ENCODE measurements at places on chromosomes 11 and 22. TPM values are rescaled to one million over a fixed set of nuclear protein-coding genes. Genes with fewer than 3 reads are reported as not detected.
A peak's percentile ranks its signal among the peaks of the same experiment; 100 is the strongest.

DNA sequence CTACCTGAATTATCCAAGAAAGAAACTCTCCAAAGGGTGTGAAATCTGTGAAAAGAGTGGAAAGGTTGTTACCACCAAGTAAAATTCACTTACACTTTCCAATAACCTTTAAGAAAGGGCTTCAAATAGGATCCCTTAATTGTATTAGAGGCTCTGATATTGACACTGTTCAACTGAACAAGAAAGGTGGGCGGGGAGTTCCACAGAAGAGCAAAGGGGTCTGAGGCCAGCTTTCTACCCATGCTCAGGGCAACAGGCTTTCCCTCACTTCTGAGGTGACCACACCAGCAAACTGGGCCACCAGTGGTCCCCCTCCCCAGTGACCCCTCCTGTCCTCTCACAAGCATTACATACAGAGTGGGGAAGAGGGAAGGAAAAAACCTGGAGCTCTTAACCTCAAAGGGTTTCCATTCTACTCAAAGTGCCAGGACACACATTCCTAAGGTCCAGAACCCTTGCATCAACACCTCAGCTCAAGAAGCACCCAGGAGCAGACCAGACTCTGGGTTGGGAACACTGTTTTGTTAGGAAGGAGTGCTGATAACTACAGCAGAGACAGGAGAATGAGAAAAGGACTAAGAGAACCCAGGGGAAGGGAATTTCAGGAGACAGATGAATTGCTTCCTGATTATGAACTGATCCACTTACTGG is 71.6 kb upstream of the AKIP1 start:
- DNase-seq = no peak
- H3K4me1 ChIP-seq = peaks cover 27% of the 10 kb centered on the region
- no peak overlapping the region for H3K4me3 ChIP-seq
- peak overlapping the region; percentile 62 for H3K27ac ChIP-seq
- peaks cover 2% of the 10 kb centered on the region for H3K36me3 ChIP-seq

SOX10 gene
- total RNA-seq = 2.2 TPM

DNA sequence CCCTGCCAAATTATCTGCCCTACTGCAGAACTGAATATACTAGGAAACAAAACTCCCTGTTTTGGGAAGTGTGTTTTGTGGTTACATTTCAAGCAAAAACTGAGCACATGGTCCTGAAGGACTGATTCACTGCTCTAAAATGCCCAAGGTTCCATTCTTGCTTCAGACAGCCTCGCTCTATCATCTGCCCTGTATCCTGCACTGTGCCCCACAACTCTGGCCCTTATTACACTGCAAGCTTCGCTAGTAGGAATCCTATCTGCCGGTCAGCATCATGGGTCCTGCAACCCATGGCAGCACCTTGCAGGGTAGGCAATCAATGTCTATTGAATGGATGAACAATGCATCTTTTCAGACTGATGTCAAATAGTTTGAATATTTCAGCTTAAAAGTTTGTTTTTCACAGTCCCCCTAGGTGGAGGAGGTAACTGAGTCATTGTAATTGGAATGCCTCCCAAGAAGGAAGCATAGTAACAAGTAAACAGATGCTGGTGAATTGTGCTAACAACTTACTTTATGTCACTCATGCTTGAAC is 21.3 kb downstream of the LAYN start:
- no peak for DNase-seq
- no peak overlapping the region for H3K4me3 ChIP-seq
- H3K4me1 ChIP-seq = no peaks in the 10 kb centered on the region
- no peaks in the 10 kb centered on the region for H3K27me3 ChIP-seq
- H3K27ac ChIP-seq = no peak overlapping the region

ST14 gene
- total RNA-seq = 0.35 TPM

CDK2AP2 gene
- 7.9 TPM for total RNA-seq

LMNTD2 gene
- total RNA-seq = 0.22 TPM

DNA sequence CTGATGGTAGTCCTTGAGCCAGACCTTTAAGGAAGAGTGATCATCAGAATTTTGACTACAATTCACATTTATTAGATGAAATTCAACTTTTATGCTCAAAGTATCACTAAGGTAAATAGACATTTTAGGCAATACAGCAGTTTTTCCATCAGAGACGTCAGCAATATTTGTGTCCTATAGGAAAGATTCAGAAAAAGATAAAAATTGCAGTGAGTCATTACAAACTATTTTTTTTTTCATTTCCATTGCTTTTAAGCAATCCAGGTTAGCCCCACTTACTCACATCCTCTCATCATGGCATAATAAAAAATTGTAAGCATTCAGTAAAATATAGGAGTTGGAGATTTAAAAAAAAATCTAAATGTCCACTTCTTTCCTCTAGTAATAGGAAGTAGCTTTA is 46.9 kb downstream of the MSANTD4 start:
- H3K4me3 ChIP-seq = no peak overlapping the region
- H3K27ac ChIP-seq = no peak overlapping the region
- no peaks in the 10 kb centered on the region for H3K27me3 ChIP-seq

- peaks cover 2% of the 10 kb centered on the region for H3K27me3 ChIP-seq
- no peaks in the 10 kb centered on the region for H3K4me1 ChIP-seq
- no peaks in the 10 kb centered on the region for H3K36me3 ChIP-seq
- H3K27ac ChIP-seq = no peak overlapping the region
- no peak overlapping the region for H3K4me3 ChIP-seq
Measured at GRCh38 chr11:117458275-117459122, 130.8 kb downstream of the CEP164 start.

DNA sequence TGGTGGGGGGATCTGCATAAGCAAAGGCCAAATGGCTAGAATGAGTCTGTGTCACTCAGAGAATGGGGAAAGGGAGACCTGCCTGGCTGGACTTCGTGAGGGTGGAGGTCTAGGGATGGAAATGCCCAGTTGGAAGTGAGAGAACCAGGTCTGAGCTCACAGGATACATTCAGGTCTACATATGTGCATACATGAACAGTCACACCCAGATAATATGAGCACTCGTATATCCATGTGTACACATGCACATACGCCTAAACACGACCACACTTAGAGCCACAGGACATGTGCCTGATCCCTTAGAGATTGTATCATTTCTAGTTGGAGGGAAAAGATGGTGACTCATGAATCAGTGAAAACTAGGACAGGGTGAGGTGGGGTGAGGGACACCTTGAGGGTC is 21.1 kb upstream of the RELT start:
- no peak overlapping the region for H3K4me3 ChIP-seq
- DNase-seq = no peak
- H3K27me3 ChIP-seq = no peaks in the 10 kb centered on the region
- peaks cover 70% of the 10 kb centered on the region for H3K36me3 ChIP-seq

All from muscle of leg (tissue), 16 donors.